SK-N-SH (cell line): ENCODE measurements at places on chromosomes 1 and 21. TPM values are rescaled to one million over a fixed set of nuclear protein-coding genes. Genes with fewer than 3 reads are reported as not detected.

Gene HOOK1
- 0.34 and 0.35 TPM in 2 replicates for polyA plus RNA-seq

Gene TDRD10
- polyA plus RNA-seq: not detected in 2 replicates

Gene HFM1
- polyA plus RNA-seq: 0.06 and 0.10 TPM in 2 replicates

Gene WNT3A
- polyA plus RNA-seq: not detected in 2 replicates

Gene FALEC
- polyA plus RNA-seq: 0.50 and 0.72 TPM in 2 replicates

Gene ETNK2
- 16.1 and 20.1 TPM in 2 replicates for polyA plus RNA-seq

Gene HSPA6
- polyA plus RNA-seq: 0.07 and 0.10 TPM in 2 replicates

DNA sequence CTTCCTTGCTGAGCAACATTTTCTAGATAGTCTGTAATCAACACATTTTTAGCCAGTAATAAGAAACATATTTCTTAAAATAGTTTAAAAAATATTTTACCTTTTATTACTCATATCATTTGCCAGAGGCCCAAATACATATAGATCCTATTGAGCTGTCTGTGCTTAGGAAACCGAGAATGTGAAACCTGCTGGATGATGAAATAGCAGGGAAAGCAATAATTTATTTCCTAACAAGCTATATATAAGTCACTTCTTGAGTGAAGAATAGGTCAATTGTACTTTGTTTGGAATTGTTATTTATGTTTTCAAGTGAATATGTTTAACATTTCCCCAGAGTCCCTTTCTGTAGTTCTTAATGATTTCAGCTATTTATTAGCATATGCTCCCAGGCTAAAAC is 339.9 kb upstream of the TMPRSS15 start:
- no peak for DNase-seq
- no peak overlapping the region for H3K4me3 ChIP-seq
- no peak overlapping the region for H3K27ac ChIP-seq
- no peaks in the 10 kb centered on the region for H3K36me3 ChIP-seq
- H3K4me1 ChIP-seq: no peaks in the 10 kb centered on the region

- peaks cover 39% of the 10 kb centered on the region; the same call in 1 of the 2 replicates for H3K4me1 ChIP-seq
- H3K27ac ChIP-seq: no peak overlapping the region
- H3K36me3 ChIP-seq: no peaks in the 10 kb centered on the region
- no peak overlapping the region for H3K4me3 ChIP-seq
Measured at GRCh38 chr1:110254604-110255391, 44.7 kb downstream of the KCNC4 start.

DNA sequence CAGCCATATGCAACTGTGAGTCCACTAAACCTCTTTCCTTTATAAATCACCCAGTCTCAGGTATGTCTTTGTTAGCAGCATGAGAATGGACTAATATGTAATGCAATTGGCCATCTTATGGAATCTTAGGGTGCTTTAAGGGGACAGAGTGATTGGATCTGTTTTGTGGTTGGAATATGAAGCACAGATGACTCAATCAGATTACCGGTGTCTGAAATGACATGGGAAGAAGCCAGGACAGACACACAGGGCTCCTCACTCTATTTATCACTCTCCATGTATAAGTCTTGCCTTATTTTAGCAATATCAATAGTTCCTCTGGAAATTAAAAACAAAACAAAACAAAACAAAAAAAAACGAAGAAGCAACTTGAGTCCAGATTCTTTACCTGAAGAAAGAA is 12.9 kb downstream of the KCNJ6 start:
- H3K27me3 ChIP-seq: no peaks in the 10 kb centered on the region
- H3K4me3 ChIP-seq: no peak overlapping the region
- no peaks in the 10 kb centered on the region for H3K4me1 ChIP-seq
- H3K27ac ChIP-seq: no peak overlapping the region

- 0 out of 2 replicates have a peak, but pooled peaks cover 15% of the 10 kb centered on the region for H3K4me1 ChIP-seq
- no peaks in the 10 kb centered on the region for H3K36me3 ChIP-seq
- no peaks in the 10 kb centered on the region for H3K27me3 ChIP-seq
- no peak for DNase-seq
- no peak overlapping the region for H3K4me3 ChIP-seq
Measured at GRCh38 chr1:53687901-53688300, 51.1 kb downstream of the GLIS1 start.

GRCh38 chr1:155321639-155322503 is 1.2 kb downstream of the RUSC1 start:
- no peaks in the 10 kb centered on the region for H3K27me3 ChIP-seq
- peak overlapping the region; percentile 95 for H3K27ac ChIP-seq
- peak overlapping the region; percentile 84 for H3K4me3 ChIP-seq
- peaks cover under 1% of the 10 kb centered on the region for H3K36me3 ChIP-seq
- H3K4me1 ChIP-seq: peaks cover 37% of the 10 kb centered on the region
- peak; percentile 22 for DNase-seq

DNA sequence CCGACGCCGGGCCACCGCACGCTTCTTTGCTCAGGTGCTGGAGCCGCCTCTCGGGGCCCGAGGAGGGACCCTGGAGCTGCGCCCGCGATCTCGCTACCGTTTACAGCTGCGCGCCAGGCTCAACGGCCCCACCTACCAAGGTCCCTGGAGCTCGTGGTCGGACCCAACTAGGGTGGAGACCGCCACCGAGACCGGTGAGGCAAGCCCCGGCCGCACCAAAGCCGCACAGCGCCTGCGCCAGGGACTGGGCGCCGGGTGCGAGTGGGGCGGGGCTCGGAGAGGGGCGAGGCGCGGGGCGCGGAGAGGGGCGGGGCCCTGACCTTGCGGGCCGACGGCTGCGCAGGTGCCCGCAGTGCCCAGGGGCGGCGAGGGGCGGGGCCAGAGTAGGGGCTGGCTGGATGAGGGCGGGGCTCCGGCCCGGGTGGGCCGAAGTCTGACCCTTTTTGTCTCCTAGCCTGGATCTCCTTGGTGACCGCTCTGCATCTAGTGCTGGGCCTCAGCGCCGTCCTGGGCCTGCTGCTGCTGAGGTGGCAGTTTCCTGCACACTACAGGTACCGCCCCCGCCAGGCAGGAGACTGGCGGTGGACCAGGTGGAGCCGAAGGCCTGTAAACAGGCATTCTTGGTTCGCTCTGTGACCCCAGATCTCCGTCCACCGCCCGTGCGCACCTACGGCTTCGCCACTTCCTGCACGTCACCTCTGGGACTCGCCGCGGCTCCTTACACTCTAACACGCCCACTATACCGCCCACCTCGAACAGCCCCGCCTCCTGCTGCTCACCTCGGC is 9.8 kb upstream of the CDC20 start:
- H3K36me3 ChIP-seq: no peaks in the 10 kb centered on the region
- peak overlapping the region; percentile 49 for H3K4me3 ChIP-seq
- H3K27me3 ChIP-seq: no peaks in the 10 kb centered on the region
- DNase-seq: peak; percentile 98
- peaks cover 14% of the 10 kb centered on the region; the same call in 1 of the 2 replicates for H3K4me1 ChIP-seq

GRCh38 chr1:77706321-77706720 is 23.9 kb upstream of the ZZZ3 start:
- no peak overlapping the region for H3K27ac ChIP-seq
- H3K27me3 ChIP-seq: no peaks in the 10 kb centered on the region
- no peaks in the 10 kb centered on the region for H3K4me1 ChIP-seq
- no peak overlapping the region for H3K4me3 ChIP-seq
- peaks cover 55% of the 10 kb centered on the region for H3K36me3 ChIP-seq

- no peak overlapping the region for H3K4me3 ChIP-seq
- H3K27ac ChIP-seq: no peak overlapping the region
- H3K27me3 ChIP-seq: peaks cover 15% of the 10 kb centered on the region
- H3K36me3 ChIP-seq: no peaks in the 10 kb centered on the region
- no peak for DNase-seq
- no peaks in the 10 kb centered on the region for H3K4me1 ChIP-seq
Measured at GRCh38 chr21:31556662-31557061, 102.8 kb upstream of the SOD1 start.
